Activated CD4-positive, alpha-beta T cell treated with anti-CD3 and anti-CD28 coated beads, Interleukin-2, amount 50 U/mL, for 1 hour (primary cell): ENCODE measurements at places on chromosomes 5 and 9.

DNA sequence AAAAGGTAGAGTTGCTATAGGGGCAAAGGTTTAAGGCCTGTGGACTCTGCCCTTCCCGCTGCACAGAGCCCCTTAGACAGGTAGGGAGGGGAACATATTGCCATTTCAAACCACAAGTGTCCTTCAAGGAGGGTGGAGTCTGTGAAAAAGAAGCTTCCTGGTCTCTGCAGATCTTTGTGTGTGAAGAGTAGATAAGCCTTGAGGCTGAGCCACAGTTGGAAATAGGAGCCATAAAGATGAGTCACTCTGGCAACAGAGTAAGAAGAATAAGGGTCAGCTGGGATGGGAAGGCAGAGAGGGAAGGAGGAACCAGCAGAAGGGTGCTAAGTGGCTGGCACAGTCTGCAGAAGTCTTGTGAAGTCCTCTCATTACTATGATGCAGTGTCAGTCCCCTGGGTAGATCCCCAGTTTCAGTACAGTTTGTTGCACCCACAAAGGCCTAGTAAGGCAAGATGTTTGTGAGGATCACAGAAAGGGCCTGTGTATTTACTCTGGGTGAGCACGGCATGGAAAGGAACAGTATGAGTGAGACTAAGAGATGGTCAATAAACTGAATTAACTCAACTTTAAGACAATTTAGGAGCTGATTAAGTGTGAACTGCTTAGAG is 18.1 kb downstream of the GRXCR2 start:
- no peak for DNase-seq

DNA sequence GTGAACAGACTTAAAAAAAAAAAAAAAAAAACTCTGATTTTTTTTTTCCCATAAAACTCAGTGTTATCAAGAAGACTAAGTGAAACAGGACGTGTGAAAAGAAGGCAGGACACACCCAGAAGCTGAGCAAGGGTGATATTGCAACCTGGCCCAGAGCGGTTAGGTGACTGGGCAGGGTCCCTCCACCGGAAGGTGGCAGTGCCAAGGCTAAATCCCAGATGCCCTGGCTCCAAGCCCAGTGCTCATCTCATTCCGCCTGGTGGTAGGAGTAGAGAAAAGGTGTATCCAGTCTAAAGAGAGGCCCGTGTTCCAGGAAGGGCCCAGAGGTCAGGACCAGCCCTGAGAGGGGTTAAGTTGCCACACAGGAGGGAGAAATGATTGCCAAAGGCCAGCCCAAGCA is 51.5 kb upstream of the SAP30L start:
- DNase-seq, result no peak

DNA sequence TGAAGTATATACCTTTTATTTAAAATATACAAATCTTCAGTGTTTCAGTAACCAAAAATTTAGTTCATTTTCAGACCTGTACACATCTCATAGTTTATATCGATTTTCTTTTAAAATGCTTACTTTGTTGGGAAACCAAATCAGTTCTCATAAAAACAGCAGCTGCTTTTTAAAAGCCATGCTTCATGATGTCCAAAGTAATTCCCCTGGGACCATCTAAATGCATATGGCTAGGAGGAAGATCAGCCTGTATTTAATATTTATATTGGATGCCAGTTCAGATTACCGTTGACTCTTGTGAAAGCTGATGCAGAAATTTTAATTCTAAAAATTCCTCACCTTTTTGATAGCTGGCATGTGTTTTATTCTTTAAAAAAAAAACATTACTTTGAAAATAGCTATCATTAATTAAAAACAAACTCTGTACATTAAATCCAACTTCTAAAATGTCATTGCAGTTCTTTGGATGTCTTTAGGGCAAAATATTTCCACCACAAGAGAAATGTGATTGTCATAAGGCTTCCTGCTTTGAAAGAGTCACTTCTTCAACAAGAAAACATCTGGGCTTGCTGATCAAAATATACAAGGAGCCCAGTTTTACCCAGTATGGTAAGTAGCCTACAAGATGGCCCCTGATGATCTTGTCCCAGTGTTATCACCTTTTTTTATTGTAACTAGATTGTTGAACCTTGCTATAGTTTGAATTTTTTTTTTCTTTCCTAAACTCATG is 1242.9 kb upstream of the CDH6 start:
- no peak for DNase-seq

DNA sequence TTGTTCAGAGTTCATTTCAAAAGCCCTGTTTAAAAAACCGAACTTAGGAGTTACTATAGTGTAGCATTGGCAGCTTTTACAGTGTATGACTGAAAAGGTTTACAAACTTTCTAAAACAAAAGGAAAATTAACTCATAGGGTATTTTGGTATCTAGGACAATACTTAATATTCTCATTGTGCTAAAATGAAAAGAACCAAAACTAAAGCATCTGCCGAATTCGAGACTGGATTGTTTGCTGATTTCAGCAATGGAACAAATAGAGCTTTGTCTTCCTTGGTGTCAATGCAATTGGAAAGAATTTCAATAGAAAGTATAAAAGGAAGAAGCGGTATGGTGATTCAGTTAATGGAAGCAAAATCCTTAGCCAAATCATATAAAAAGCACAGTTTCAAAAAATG is 254.1 kb downstream of the SLF1 start:
- DNase-seq, result no peak

- DNase-seq, result no peak
Measured at GRCh38 chr9:82492274-82492673, 503.7 kb downstream of the SPATA31D1 start.

DNA sequence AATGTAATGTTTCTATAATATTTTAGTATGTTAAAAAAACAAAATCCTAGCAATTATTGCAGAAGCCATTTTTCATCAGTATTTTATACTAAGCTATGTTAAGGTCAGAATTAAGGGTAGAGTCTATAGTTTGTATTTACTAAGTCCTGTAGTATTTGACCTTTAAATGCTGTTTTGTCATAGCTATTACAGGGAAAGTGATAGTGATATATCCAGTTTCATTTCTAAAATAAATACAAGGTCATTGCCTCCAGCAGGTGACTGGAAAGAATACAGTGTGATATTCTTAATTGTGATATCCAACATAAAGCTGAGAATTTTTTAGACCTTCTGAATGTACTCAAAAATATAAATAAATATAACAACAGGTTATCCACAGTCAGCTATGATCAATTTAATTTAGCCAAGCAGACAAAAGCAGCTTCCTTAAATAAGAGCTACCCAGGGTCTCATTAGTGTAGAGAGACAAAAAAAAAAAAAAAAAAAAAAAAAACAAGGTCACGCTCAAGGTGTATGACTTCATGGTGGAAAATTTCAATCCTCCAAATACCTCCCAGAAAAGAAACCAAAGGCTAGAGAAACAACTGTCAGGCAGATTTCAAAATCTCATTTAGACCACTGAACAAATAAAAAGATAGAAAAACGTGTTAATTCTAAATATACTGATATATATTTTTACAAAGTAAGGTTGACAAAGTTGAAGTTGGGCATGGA is 278.7 kb downstream of the HCN1 start:
- DNase-seq, result no peak

DNA sequence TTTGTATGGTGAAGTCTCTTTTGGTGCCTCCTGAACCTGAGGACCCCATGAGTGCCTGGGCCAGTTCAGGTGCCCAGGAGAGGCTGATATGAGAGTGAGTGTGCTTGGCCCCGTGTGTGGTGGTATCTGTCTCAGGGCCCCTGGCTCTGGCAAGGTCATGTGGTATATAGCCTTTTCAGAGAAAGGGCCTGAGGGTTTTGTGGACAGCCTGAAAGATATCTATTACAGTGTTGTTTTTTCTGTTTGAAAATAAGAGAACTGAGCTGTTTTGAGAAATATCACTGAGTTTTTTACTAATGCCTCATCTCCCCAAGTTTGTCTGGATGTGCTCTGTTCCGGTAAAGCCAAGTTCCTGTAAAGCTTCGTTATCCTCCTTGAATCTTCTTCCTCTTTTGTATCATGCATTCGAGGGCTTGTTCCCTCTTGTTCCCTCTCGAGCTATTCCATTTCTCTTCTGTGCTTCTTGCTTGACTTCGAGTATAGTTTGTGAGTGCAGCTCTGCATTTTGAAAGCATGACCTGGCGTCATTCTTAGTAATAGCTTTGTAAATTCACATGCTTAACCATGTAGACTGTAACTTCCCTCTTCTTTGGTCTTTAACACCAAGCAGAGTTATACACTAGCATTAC is 122.3 kb downstream of the MAST4 start:
- no peak for DNase-seq

DNA sequence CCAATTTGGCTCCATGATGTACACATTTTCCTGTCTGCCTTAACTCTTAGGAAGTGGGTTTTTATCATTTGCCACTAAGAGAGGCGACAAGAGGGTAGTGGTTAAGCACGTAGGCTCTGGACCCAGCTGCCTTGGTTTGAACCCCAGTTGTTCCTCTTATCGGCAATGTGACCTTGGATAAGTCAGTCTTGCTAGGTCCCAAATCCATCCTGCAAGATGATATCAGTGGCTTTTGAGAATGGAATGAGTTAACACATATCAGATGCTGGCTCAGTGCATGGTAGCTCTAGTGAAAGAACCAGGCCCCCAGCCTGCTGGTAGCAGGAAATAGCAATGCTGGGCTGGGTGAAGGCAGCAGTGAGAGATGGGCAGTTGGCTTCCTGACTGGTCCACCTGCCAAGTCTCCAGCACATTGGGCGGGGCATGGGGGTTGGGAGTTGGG is 72.5 kb downstream of the STK10 start:
- DNase-seq, result no peak

DNA sequence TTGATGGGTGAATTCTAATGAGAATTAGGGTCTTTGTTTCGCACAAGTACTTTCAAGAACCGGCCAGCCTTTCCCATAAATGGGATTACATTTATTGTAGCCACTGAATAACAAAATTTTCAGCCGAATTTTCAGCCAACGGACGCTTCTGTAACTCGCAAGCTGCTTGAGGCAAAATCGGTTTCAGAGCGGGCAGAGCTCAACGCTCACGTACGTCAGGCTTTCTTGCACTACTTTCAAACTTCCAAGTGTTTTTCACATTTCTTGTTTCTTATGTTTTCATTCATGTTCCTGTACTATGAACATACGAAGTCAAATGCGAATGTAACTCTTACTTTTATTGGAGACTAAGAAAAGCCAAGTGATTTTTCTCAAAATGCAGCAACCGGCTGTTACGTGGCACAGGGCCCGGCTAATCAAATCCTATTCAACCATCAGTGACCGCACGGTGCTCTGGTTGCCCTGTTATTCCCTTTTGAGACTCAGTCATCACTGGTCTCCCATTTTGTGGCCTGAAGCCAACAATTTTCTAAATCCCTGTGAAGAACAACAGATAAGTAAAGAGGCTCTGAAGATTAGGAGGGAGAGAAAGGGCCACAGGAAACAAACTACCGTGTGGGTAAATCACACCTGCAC is 68.5 kb downstream of the SLC28A3 start:
- DNase-seq, result no peak

DNA sequence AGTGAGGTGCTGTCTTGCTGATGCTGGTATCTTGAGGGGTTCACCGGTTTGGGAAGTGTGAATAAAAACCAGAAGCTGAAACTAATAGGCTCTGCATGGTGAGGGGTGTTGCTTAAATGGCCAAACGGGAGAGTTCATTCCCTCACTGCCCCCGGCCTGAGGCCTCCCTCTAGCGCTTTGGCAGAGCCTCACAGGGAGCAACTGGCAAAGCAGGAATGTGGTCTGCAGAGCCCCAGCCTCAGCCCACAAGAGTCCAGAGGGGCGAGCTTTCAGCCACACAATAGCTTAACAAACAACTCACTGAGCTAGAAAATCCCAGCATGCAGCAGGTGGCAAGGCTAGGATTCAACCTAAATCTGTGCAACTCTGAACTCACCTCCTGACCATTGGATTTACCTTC is 234.8 kb downstream of the MED10 start:
- DNase-seq, result no peak

- DNase-seq, result no peak
Measured at GRCh38 chr5:64166201-64166959, 737 bp downstream of the RNF180 start.

DNA sequence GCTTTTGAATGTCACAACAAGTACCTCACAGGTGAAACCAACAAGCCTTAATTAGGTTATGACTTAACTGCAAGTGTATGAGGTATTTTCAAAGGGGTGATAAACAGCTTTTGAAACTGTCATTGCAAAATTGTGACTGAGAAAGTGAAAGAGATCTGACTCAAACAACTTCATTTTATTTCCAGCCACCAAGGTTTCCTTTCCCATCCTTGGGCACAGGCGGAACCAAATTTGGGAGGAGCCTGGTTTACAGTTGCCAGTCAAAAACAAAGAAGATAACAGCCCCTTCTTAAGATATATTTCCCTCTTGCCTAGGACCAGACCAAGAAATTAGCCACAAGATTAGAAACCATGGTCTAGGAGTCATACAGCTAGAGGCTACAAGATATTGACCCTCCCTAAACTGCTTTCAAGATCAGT is 417.1 kb downstream of the CSNK1G3 start:
- DNase-seq, result no peak

DNA sequence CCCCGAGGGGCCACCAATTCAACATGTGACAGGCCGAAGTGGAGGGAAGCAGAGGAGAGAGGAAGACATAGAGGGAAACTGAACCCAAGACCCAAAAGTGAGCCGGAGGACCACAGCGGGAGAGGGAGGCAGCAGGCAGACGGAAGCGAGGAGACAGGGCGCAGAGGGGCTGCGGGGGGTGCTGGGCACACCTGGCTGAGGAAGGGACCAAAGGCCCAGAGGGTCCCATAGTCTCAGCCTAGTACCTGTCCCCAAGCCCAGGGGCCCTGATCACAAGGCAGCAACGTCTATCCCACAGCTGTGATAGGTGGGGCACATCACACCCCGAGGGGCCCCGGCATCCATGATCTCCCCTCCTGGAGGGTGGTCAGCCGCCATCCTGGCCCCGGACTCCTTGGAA is 7.1 kb upstream of the RALGDS start:
- DNase-seq, result no peak

GRCh38 chr5:20949636-20950035 is 961.6 kb upstream of the CDH18 start:
- no peak for DNase-seq

DNA sequence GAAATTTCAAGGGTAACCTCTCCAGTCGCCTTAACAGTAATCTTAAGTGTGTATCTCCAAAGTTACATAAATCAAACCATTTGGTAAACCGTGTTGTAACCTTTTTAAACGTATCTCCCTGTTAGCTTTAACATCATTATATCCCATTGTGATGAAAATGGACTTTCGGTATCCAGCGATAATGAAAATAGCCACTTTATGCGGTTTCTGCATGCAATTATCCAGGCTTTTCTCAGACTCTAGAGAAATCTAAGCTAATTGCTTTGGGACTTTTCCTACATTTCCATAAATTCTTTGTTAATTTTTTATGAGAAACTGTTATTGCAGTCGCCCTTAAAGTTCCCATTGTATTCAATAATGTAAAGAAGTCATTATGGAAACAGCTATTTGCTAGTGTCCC is 170.7 kb downstream of the ZNF608 start:
- no peak for DNase-seq

DNA sequence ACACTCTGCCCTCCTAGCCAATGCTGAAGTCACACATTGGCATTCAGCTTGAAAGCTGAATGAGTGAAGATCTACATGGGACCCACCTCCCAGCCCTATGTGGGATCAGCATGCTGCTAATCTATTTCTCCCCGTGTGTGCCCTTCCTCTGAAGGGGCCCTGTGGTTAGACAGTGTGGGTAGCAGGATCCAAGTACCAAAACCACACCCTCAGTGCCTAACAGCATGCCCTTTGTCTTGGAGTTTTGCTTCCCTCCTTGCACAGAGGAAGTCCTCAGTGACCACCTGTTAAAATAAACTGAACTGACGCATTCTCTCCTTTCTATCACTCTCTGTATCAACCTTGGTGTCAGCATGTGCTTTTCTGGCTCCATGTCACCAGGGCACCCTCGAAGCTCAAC is 25.0 kb downstream of the SH3TC2 start:
- DNase-seq, result no peak

- no peak for DNase-seq
Measured at GRCh38 chr5:103357636-103358035, 99.1 kb downstream of the MACIR start.

- DNase-seq, result no peak
Measured at GRCh38 chr5:138149530-138149929, 10.3 kb upstream of the NME5 start.
